Thymus (tissue), 14 donors: ENCODE measurements at places on chromosomes 11 and 22.
A peak's percentile ranks its signal among the peaks of the same experiment; 100 is the strongest.

DNA sequence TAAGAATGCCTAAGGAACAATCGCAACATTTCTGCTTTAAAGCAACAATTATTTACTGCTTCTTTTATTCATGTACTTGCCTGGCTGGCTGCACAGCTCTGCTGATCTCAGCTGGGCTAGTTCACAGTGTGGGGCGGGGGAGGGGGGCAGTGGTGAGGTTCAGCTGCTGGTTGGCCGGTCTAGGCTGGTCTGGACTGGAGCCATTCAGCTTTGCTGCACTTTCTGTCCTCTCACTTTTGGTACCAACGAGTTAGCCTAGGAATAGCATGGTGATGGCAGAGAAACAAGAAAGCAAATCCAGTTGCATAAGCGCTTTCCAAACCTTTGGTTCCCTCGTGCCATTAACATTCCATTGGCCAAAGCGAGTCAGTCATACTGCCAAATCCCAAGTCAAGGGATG, 16.0 kb upstream of the MIF start:
- H3K27ac ChIP-seq: no peak overlapping the region
- no peaks in the 10 kb centered on the region for H3K36me3 ChIP-seq
- no peaks in the 10 kb centered on the region for H3K4me1 ChIP-seq
- H3K4me3 ChIP-seq: no peak overlapping the region

DNA sequence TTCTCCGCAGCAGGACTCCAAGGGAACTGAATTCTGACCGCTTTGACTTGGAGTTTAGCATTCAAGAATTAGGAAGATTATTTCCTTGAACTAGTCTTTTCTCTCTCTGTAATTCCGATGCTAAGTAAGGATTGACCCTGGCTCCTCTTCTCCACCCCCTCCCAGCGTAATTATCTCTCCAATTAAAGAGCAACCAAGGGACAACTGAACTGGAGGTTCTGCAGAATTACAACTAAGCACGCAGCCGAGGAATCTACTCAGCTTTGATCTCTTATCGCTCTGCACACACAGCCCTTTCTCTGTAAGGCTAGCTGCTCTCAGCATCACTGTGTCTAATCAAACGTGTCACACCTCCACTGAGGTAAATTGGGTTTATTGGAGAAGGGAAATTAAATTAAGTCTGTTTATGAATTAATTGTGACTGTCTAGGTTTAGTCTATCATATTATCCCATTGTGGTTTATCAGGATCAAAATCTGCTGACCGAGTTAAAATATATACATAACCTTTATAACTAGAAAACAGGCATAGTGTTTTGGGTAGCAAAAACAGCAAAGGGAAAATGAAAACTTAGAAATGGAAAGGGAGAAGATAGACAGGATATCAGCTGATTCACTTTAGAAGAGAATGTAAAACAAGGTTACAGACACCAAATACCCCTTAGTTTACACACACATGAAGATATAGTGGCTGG, 241.3 kb upstream of the LARGE1 start:
- no peaks in the 10 kb centered on the region for H3K4me1 ChIP-seq
- H3K4me3 ChIP-seq: no peak overlapping the region
- no peak for DNase-seq
- no peaks in the 10 kb centered on the region for H3K36me3 ChIP-seq
- H3K27me3 ChIP-seq: no peaks in the 10 kb centered on the region

GRCh38 chr11:132992838-132993631, 539.3 kb downstream of the OPCML start:
- H3K27me3 ChIP-seq: peaks cover 14% of the 10 kb centered on the region
- H3K4me1 ChIP-seq: no peaks in the 10 kb centered on the region
- no peak overlapping the region for H3K27ac ChIP-seq
- no peak overlapping the region for H3K4me3 ChIP-seq
- no peaks in the 10 kb centered on the region for H3K36me3 ChIP-seq

DNA sequence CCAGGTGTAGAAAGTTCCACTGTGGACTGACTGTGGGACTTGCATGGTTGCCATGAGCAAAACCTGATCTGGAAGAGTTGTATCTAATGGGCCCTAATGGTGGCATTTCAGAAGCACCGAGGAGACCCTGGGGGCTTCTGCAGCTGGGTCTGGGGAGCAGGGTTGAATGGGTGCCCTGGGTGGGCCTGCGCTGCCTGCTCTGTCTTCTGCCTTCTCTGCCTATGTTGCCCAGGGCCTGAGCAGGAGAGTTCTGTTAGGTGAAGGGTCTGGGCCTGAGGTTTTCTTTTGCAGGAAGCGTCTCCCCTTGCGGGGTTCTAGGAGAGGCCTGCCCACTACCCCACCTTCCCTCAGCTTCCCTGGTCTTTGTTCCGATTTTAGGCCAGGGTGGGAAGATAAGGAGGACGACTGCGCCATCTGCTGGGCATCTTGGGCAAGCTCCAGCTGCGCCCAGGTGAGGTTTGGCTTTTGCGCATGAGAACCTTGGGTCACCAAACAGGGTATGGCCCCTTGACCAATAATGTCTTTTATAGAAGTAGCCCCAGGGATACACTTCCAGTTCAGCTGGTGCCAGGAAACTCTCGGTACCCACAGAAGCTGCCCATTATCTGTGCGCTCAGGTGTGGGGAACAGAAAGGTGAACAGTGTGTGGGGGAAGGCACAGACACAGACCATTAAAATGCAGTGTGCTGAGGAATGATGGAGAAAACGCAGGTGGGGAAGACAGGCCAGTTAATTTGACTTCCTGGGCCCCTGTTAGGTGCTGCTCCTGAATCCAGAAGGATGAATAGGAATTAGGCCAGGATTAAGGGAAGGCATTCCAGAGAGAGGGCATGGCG, 23.2 kb downstream of the COMMD9 start:
- peak; percentile 64 for DNase-seq
- H3K36me3 ChIP-seq: no peaks in the 10 kb centered on the region
- H3K4me1 ChIP-seq: no peaks in the 10 kb centered on the region
- no peak overlapping the region for H3K4me3 ChIP-seq
- H3K27me3 ChIP-seq: no peaks in the 10 kb centered on the region

GRCh38 chr11:121533601-121534000, 80.8 kb upstream of the SORL1-AS1 start:
- H3K4me3 ChIP-seq: no peak overlapping the region
- DNase-seq: peak; percentile 46
- H3K4me1 ChIP-seq: peaks cover 19% of the 10 kb centered on the region
- peaks cover 5% of the 10 kb centered on the region for H3K36me3 ChIP-seq

- H3K4me3 ChIP-seq: no peak overlapping the region
- no peak overlapping the region for H3K27ac ChIP-seq
- H3K27me3 ChIP-seq: peaks cover 39% of the 10 kb centered on the region
- DNase-seq: no peak
- no peaks in the 10 kb centered on the region for H3K36me3 ChIP-seq
- H3K4me1 ChIP-seq: no peaks in the 10 kb centered on the region
These were observed 19.4 kb upstream of the SNX32 start for GRCh38 chr11:65814131-65814985.
